Mesendoderm (in vitro differentiated cells): ENCODE measurements at places on chromosomes 7 and 10.

DNA sequence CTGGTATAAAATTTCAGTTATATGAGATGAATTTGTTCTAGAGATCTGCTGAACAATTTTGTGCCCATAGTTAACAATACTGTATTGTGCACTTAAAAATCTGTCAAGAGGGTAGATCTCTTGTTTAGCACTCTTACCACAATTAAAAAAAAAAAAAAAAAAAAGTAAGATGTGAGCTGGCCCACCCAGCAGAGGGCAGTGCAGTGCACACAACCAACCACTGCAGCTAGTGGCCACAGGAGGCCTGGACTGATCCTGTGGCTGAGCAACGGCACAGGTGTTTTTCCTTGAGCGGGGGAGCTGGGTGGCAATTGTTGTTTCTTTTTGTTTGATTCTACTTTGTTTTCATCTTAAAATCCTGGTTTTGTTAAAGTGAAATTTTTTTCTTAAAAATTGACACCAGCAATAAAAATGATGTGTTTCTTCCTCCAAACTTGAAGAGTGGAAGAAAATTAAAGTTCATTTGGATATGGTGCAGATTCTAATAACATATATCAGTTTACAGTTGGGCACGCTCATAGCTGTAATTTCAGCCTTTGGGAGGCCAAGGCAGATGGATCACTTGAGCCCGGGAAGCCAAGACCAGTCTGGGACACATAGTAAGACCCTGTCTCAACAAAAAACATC is 171.1 kb upstream of the TBX20 start:
- peaks cover 2% of the 10 kb centered on the region for H3K4me1 ChIP-seq
- H3K36me3 ChIP-seq: no peaks in the 10 kb centered on the region
- no peak overlapping the region for H3K4me3 ChIP-seq
- peak; percentile 63 for DNase-seq
- peaks cover 2% of the 10 kb centered on the region for H3K27me3 ChIP-seq

- H3K4me3 ChIP-seq: no peak overlapping the region
- no peaks in the 10 kb centered on the region for H3K27me3 ChIP-seq
- peaks cover 3% of the 10 kb centered on the region for H3K36me3 ChIP-seq
- no peak for DNase-seq
- no peaks in the 10 kb centered on the region for H3K4me1 ChIP-seq
Observed at GRCh38 chr7:75042286-75042685, 31.3 kb downstream of the RCC1L start.

GRCh38 chr10:71435571-71436267 is 39.0 kb downstream of the CDH23 start:
- H3K4me3 ChIP-seq: no peak overlapping the region
- no peak for DNase-seq

DNA sequence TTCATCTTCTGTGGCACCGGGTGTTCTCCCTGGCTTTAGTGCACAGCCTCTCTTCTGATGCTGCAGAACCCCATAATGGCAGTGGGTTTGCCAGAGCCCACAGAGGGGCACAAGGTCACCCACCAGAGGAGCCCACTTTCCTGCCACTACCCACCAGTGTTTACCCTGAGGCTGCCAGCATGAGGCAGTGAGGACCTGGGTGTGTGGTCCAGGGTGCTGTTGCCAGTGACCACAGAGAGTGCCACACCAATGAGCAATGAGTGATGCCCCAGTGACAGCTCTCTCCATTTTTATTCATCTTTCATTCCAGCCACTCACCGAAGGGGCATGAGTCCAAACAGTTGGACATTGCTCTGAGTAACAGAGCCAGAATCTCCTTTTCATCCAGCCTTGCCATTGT is 34.8 kb downstream of the MTURN start:
- no peaks in the 10 kb centered on the region for H3K36me3 ChIP-seq
- no peak overlapping the region for H3K4me3 ChIP-seq
- H3K27ac ChIP-seq: no peak overlapping the region

DNA sequence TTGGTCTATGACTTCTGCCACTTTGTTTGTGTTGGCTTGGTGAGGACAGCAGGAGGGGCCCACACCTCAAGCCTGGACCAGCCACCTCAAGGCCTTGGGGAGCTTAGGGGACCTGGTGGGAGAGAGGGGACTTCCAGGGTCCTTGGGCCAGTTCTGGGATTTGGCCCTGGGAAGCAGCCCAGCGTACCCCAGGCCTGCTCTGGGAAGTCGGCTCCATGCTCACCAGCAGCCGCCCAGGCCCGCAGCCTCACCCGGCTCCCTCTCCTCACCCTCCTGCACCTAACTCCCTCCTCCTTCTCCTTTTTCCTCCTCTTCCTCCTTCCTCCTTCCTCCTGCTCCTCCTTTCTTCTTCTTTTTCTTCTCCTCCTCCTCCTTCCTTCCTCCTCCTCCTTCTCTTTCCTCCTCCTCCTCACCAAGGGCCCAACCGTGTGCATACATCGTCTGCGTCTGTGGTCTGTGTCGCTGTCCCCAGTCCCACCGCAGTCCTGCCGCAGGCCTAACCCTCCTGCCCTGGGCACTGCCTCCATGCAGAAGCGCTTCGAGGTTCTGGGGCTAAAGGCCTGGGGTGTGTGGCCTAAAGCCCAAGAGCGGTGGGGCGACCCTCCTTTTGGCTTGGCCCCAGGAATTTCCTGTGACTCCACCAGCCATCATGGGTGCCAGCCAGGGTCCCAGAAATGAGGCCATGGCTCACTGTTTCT is 5.3 kb downstream of the EN2 start:
- DNase-seq: no peak
- H3K36me3 ChIP-seq: no peaks in the 10 kb centered on the region
- H3K4me3 ChIP-seq: no peak overlapping the region
- H3K27me3 ChIP-seq: peaks cover 81% of the 10 kb centered on the region

- no peaks in the 10 kb centered on the region for H3K27me3 ChIP-seq
- no peak overlapping the region for H3K4me3 ChIP-seq
- no peaks in the 10 kb centered on the region for H3K4me1 ChIP-seq
- no peak overlapping the region for H3K27ac ChIP-seq
Observed at GRCh38 chr10:118840071-118840775, 85.5 kb upstream of the CACUL1 start.

DNA sequence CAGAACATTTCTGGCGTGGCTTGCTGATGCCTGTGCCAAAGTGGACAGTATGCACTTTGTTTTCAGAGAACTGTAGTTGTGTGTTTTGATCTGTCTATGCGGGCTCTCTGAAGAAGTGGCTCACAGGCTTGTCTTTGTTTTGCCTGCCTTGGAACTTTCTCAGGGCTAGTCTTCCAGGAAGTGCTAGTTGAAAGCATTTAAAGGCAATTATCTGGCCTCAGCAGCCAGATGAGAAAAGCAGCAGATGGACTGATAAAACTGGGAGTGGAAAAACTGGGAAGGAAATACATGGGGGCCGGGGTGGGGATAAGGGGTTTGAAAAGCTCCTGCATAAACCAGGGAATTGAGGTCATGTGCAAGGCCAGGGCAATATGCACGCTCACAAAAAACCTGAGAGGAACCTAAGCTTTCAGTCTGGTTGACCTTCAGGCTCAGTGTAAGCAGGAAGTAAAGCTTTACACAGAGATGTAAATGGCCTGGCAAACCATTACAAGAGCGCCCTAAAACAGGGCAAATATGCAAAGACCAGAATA is 94.5 kb downstream of the ZNF33B start:
- no peaks in the 10 kb centered on the region for H3K4me1 ChIP-seq
- no peaks in the 10 kb centered on the region for H3K27me3 ChIP-seq
- H3K4me3 ChIP-seq: no peak overlapping the region
- no peaks in the 10 kb centered on the region for H3K36me3 ChIP-seq

DNA sequence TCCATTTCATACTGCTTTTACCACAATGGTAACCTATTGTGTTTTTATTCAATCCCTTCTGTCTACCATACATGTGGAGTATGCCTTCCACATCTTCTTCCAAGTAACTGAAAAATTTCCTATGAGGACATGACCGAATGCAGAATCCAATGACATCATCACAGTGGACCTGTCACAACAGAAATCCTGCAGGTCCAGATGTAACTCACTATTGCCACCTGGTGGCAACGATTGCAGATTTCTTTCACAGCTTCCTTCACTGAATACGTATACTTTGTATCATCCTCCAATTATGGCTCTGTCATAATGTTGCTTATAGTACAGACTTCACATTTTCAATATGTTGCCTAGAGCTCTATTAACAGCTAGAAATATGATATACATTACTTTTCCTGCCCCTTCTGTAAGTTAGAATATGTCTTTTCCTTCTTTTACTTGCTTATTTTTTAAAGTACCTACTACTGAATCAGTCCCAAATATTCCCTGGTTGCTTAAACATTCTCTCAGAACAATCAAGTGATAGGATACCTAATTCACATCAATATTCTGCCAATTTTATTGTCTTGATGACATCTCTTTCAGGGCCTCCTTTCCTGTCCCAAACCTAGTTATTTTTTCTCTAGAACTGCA is 45.4 kb downstream of the SLC13A1 start:
- DNase-seq: peak; percentile 83
- no peak overlapping the region for H3K4me3 ChIP-seq

GRCh38 chr7:22216309-22216708 is 140.6 kb downstream of the RAPGEF5 start:
- no peak overlapping the region for H3K27ac ChIP-seq
- H3K4me1 ChIP-seq: no peaks in the 10 kb centered on the region

- H3K27me3 ChIP-seq: no peaks in the 10 kb centered on the region
- H3K4me1 ChIP-seq: peaks cover 2% of the 10 kb centered on the region
- H3K27ac ChIP-seq: peak overlapping the region; percentile 90
- H3K4me3 ChIP-seq: peak overlapping the region; percentile 96
- DNase-seq: no peak
Observed at GRCh38 chr10:60778971-60779796, 906 bp downstream of the CDK1 start.

- DNase-seq: peak; percentile 1
- no peak overlapping the region for H3K4me3 ChIP-seq
- H3K27ac ChIP-seq: no peak overlapping the region
- H3K4me1 ChIP-seq: no peaks in the 10 kb centered on the region
Observed at GRCh38 chr7:104621321-104621720, 292.9 kb downstream of the LHFPL3 start.

GRCh38 chr7:112547916-112548315 is 67.1 kb downstream of the LSMEM1 start:
- H3K36me3 ChIP-seq: no peaks in the 10 kb centered on the region
- no peaks in the 10 kb centered on the region for H3K27me3 ChIP-seq
- H3K27ac ChIP-seq: no peak overlapping the region
- DNase-seq: no peak
- no peak overlapping the region for H3K4me3 ChIP-seq
- H3K4me1 ChIP-seq: no peaks in the 10 kb centered on the region

DNA sequence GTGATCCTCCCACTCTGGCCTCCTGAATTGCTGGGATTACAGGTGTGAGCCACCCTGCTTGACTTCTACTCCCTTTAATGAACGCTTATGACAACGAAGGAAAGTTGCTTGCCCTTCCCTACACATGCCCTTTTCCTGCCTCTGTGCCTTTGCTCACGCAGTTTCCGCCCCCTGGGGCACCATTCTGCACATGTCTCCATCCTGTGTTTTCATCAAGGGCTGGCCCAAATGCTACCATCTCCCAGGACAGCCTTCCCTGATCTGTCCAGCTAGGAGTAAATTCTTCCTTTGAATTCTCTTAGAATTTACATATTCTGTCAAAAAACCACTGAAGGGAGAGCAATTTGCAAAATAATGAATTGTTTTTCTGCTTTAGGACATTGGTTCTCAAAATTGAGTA is 50.0 kb upstream of the KMT2C start:
- DNase-seq: no peak
- no peaks in the 10 kb centered on the region for H3K36me3 ChIP-seq
- no peak overlapping the region for H3K27ac ChIP-seq

GRCh38 chr7:47288060-47288459 is 293.9 kb downstream of the TNS3 start:
- no peaks in the 10 kb centered on the region for H3K27me3 ChIP-seq
- no peaks in the 10 kb centered on the region for H3K36me3 ChIP-seq
- no peak overlapping the region for H3K27ac ChIP-seq
- H3K4me3 ChIP-seq: no peak overlapping the region
- no peak for DNase-seq

DNA sequence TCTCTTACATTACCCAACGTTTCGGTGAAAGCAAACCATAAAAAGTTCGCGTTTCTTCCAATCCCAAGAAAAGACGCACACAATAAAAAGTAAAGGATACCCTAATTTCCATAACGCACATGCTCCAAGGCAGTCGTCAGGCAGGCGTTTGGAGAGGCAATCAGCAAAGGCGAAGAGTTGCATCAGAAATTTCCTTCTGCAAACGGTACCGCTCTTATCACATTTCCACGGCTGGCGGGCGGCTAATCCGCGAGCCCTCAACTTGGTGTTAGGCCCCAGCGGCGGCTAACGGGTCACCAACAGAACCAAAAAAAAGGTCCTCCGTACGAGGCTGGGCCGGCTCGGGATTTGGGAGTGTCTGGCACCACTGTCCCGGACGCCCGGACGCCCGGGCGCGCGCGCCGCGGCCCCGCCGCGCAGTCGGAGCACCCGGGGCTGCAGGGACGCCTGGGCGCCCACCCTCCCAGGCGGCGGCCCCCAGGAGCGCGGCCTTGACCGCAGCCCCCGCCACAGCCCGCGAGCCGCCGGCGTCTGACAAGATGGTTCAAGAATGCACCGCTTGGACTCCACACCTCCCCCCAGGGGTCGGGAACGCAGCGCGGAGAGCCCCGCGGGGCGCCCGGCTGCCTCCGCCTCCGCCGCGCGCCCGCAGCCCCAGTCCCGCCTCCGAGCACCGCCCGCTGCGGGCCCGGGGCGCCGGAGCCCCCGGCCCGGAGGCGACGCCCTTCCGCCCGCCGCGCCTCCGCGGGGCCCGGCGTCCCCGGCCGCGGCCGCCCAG is 9.8 kb upstream of the GRB10 start:
- peak; percentile 77 for DNase-seq
- no peaks in the 10 kb centered on the region for H3K36me3 ChIP-seq
- H3K4me1 ChIP-seq: peaks cover 11% of the 10 kb centered on the region
- H3K27ac ChIP-seq: peak overlapping the region; percentile 93
- no peaks in the 10 kb centered on the region for H3K27me3 ChIP-seq
- peak overlapping the region; percentile 79 for H3K4me3 ChIP-seq
